ENCODE measurements at places on chromosomes 2 and 18.

DNA sequence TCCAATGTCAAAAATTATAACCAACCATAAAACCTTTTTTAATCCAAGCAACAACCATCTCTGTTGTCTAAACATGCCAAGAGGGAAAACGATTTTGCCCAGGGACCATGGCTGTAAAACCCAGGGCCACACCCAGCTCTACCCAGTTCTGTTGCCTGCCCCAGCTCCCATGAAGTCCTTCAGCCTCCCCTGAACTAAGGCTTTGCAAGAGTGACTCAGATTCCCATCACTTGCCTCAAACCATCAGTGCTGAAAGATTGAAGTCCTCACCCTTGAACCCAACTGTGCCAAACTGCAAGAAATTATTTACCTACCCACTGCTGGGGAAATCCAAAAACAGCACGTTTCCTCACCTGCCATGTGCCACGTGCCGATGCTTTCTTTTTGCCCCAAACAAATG is 102.5 kb downstream of the TFCP2L1 start:
- no peak for DNase-seq

DNA sequence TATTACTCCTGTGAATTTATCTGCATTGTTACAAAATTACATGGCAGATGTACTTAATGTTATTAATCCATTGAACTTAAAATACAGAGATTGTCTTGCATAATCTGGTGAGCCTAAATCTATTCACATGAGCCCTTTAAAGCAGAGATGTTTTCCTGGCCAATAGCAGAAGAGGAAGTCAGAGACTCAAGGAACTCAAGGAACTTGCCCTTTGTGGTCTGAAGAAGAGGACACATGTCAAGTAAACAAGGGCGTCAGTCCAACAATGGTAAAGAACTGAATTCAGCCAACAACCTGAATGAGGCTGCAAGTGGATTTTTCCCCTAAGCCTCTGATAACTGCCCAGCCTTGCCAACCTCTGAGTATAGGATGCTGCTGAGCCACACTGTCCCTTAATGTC is 356.3 kb upstream of the PKDCC start:
- DNase-seq: no peak

DNA sequence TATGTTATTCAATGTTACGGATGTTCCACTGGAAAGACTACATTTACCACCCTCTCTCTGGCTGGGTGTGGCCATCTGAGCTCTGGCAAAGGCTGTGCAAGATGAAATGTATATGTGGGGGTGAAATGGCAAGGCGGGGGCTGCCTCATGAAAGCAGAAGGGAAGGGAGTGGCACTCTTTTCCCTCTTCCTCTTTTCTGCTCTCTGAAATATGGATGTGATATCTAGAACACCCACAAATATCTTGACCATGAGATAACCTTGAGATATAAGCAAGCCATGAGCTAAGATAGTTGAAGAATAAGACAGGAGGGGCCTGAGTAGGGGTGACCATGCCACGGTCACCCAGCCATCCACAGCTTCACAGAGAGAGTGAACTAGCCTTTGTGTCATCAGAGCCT is 367.8 kb upstream of the ID2 start:
- no peak for DNase-seq

DNA sequence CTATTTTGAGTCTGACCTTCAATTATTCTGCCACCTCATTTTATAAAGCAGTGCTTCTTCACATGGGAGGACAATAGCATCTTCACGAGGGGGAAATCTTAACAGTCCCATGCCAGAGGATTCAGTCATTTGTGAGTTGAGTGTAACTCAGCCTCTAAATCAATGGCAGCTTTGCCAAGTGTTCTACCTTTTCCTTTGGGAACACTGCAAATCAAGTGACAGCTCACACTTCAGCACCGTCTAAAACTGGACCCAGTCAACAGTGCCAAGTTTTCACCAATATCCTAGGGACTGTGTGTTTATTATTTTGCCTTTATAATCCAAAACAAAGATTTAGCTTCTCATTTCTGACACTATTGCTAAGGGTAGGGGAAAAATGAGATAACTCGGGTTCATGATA is 133.6 kb downstream of the FIGN start:
- no peak for DNase-seq

DNA sequence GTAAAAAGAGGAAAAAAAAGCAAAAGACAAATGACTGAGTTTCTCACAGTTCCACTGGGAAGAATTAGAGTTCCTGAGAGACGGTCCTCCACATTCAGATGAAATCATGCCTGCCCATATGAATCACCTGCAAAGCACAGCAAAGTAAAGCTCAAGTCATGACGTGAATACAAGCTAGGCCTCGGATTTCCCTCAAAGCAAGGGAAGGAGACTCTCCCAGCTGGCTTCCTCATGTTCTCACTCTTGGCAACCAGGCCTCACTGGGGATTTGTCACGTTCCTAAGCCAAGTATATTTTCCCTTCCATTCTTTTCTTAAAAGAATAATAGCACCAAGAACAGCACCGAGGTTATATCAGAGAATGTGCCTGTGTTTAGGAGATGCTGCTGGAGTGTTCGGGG is 47.0 kb downstream of the CYP27C1 start:
- DNase-seq: no peak

DNA sequence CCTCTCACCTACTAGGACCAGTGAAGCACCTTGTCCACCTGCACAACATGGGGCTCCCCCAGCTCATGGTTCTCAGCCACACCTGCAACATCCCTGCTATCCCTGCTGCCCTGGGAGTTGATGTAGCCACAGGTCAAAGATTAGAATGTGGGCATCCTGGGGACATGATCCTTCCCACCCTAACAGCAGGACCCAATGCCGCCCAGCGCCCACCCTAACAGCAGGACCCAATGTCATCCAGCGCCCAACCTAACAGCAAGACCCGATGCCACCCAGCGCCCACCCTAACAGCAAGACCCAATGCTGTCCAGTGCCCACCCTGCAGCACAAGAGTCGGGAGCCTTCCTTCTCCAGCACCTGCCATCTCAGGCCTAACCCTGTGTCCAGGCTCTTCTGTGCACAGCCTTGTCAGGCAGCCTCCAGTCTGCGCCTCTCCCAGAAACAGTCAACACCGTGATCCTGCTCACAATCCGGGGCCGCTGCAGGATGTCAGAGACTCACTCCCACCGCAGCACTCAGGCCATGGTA is 237.3 kb upstream of the SALL3 start:
- no peak for DNase-seq

GRCh38 chr2:40487602-40488001 is 35.7 kb upstream of the SLC8A1 start:
- no peak for DNase-seq

- DNase-seq: no peak
These were observed 10.1 kb downstream of the METAP1D start for GRCh38 chr2:172009823-172010222.

- DNase-seq: no peak
These were observed 678.3 kb downstream of the BCL11A start for GRCh38 chr2:59874971-59875755.

- no peak for DNase-seq
These were observed 26.8 kb downstream of the SH3RF3 start for GRCh38 chr2:109155553-109156451.

DNA sequence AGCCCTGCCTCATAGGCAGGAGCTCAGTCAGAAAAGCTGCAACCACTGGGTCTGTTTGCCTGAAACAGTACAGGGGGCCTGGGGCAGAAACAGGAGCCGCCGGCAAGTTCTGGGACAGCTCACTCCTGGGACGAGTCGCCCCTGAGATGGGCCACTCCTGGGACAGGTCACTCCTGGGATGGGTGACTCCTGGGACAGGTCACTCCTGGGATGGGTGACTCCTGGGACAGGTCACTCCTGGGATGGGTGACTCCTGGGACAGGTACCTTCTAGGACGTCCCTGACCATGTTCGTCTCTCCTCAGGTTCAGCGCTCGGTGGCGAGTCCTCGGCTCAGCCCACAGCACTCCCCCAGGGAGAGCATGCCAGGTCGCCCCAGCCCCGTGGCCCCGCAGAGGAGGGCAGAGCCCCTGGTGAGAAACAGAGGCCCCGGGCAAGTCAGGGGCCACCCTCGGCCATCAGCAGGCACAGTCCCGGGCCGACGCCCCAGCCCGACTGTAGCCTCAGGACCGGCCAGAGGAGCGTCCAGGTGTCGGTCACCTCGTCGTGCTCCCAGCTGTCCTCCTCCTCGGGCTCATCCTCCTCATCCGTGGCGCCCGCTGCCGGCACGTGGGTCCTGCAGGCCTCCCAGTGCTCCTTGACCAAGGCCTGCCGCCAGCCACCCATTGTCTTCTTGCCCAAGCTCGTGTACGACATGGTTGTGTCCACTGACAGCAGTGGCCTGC is 51.8 kb downstream of the NTSR2 start:
- DNase-seq: no peak

GRCh38 chr2:167430447-167430846 is 542.2 kb downstream of the XIRP2 start:
- DNase-seq: no peak

GRCh38 chr2:240909216-240909974 is 3.3 kb downstream of the CROCC2 start:
- no peak for DNase-seq

DNA sequence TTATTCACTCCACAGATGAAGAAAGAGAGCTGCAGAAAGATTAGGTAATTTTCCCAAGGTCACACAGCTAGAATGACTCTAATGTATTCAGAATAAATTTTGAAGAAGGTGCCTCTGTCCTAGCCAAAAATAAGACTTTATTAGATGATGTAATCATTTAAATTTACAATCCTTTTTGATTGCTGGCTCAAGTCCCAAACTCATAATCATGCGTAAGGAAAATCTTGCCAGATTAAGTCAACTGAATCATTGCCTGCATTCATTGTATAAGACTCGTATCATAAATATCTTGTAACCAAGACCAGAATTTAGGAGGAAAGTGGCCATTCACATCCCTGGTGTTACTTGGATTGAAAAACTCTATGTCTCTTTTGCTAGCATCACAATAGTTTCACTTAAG is 53.1 kb upstream of the STK39 start:
- DNase-seq: no peak

GRCh38 chr2:171837736-171838135 is 56.3 kb downstream of the SLC25A12 start:
- no peak for DNase-seq

DNA sequence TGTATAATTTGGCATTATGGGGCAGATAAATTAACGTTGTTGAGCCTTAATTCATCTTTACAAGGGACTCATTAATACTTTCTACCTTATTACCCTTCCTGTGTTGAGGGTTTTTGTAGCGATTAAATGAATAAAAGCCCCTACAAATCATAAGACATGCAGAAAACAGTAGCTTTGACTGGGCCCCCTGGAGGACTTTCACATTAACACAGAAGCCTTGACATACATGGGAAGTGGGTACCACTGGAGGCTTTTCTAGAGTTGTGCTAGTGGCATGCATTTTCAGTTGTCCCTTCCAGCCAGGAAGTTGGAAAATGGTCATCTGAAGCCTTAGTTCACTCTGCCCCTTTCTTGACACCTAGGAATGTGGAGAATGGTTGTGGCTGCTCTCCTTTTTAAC is 30.2 kb downstream of the MTA3 start:
- no peak for DNase-seq

DNA sequence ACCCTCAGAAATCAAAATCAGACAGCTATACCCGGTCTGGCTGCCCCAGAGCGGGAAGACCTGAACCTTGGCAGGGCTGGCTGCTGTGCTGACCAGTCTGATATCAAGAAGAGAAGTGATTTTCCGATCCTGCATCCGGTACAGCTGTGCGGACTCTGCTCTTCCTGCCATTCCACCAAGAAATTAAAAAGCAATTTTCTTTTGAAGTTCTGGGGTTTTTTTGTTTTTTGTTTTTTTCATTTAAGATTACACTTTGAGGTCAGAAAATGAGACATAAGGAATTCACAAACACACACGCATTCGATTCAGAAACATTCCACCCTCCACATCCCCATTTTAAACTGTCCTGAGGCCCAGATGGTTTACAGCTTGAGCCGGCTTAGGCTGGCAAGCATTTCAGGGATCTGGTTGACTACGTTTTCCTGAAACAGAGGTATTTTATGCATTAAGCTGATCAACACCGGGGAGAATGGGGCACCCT is 156.5 kb downstream of the COL6A3 start:
- DNase-seq: no peak

GRCh38 chr2:60118917-60119316 is 434.5 kb downstream of the BCL11A start:
- no peak for DNase-seq

GRCh38 chr2:230140667-230141066 is 71.9 kb upstream of the SLC16A14 start:
- no peak for DNase-seq

DNA sequence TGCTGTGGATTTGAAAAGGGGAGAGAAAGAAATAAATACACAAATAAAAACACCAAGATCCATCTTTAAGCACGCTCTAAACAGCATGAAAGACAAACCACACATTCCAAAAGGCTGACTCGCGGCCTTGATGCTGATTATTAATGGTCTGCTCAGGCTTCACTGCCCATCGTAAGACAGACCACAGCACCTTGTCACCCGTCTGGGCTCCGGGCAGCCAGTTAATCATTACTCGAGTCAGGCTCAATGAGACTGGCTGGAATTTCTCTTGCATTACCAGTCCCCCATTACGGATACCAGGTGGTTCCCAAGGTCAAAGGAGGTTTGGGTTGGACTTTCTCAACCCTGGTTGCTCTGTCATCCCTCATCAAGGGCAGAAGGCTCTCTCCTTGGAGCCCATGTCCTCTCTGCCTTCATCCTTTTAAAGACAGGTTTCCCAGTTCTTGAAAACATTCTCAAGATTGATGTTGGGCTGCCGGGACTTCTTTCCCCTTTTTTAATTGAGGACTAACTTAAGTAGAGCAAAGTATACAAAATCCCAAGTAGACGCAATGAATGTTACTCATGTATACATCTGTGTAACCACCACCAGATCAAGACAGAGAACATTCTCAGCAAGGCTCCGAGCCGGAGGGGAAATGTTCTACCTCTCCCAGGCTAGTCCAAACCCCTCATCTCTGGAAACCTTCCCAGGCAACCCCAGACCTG is 8.1 kb downstream of the SMAD7 start:
- peak; percentile 81 for DNase-seq

GRCh38 chr2:122213312-122213711 is 457.9 kb downstream of the TSN start:
- DNase-seq: no peak

DNA sequence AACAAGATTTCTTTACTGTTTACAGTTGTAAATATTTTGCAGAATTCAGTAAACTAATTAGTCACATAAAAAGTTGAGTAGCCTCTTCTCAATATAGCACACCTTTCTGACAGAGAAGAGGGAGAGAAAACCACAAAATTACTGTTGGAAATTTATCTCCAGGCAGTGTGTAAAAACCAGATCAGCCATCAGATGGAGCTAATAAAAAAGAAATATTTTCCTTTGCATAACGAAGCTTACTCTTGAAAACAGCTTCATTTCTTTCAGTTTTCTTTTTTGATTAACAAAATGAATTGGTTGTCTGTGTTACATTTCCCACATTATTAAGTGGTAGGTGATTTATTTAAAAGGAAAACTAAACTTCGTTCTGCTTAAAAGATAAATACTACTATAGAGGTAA is 259.3 kb upstream of the KCNJ3 start:
- no peak for DNase-seq

DNA sequence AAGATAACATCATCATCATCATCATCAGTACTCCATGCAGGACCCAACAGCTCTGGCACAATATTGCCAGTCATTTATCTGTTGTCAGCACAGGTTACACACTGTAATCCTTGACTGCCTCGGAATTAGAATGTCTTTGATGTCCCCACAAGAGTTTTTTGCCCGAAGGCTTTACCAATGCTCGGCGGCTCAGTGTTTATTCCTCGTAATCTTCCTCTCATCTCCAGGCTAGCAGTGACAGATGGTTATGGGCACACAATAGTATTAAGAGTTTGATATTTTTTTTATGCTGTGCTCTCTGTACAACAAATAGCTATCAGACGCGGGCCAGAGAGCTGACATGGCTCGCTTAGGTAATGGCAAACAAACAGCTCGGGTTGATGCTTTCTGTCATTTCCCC is 515.2 kb downstream of the ZEB2 start:
- DNase-seq: no peak

- no peak for DNase-seq
These were observed 2.1 kb downstream of the LBH start for GRCh38 chr2:30233271-30234009.
